ENCODE measurements at places on chromosomes 1 and 21.
A peak's percentile ranks its signal among the peaks of the same experiment; 100 is the strongest.

DNA sequence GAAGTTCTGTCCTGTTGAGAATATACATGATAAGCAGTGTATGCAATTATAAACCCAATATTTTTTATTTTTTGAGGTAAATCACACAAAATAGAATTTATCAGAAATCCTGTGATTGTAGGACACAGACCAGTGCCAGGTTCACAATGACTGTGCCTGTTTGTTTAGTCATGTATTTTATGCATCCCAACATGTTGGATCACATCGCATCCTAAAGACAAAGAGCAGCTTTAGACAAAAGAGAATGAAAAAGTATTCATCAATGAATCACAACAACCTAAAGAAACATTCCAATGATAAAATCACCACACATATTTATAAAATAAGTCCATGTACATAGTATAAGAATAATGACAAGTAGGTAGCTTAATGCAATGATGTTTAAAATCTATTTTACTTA lies 53.2 kb upstream of the LRRC8D start:
- no peak for DNase-seq

DNA sequence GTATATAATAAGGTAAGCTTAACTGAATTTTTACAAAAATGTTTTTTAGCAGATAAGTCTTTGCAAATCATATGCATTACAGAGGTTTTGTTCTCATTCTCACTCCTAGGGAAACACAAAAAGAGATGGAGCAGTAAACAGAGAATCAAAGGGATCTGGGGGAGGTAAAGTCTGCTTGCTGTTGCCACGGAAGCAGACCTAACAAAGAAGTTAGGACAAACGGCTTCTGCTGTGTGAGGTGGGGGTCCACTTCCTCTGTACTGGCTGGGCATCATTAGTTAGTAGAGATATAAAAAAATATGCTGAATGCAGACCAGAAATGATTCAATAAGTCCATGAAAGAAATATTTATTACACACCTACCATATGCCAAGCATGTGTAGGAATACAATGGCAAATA lies 34.2 kb downstream of the GJA5 start:
- no peak for DNase-seq

GRCh38 chr21:43653626-43654025 lies 5.7 kb downstream of the HSF2BP start:
- no peak for DNase-seq

DNA sequence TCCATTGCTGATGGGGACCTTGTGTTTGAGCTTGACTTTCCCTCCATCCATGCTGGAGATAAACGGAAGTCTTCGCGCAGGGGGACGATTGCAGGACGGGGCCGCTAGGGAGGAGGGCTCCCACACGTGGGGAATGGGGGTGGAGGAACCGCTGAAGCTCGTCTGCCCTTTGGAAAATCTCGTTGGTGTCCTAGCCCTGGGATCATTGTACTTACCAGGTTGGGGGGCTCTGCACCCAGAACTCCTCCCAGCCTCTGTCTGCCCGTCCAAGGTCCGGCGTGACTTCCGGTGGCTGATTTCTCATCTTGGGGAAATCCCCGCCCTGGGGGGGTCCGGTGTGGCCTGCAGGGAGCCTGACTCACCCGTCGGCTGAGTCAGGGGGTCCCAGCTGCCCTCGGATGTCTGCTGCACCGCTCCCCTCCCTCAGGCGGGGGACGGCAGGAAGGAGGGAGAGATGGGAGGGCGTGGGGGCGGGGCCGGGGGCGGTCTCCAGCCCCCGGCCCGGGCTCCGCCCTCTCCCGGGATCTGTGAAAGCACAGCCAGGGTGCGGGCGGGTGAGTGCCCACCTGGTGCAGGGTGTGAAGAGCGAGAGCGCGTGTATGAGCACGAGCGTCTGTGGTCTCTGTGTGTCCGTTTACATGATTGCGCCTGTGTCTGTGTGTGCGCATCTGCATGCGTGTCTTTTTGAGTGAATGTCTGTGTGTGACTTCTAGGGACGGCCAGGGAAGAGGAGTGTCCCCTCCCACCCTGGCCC lies 35.8 kb downstream of the PIK3CD start:
- DNase-seq = peak; percentile 32

GRCh38 chr1:25435397-25436108 lies 4.9 kb downstream of the MACO1 start:
- no peak for DNase-seq

DNA sequence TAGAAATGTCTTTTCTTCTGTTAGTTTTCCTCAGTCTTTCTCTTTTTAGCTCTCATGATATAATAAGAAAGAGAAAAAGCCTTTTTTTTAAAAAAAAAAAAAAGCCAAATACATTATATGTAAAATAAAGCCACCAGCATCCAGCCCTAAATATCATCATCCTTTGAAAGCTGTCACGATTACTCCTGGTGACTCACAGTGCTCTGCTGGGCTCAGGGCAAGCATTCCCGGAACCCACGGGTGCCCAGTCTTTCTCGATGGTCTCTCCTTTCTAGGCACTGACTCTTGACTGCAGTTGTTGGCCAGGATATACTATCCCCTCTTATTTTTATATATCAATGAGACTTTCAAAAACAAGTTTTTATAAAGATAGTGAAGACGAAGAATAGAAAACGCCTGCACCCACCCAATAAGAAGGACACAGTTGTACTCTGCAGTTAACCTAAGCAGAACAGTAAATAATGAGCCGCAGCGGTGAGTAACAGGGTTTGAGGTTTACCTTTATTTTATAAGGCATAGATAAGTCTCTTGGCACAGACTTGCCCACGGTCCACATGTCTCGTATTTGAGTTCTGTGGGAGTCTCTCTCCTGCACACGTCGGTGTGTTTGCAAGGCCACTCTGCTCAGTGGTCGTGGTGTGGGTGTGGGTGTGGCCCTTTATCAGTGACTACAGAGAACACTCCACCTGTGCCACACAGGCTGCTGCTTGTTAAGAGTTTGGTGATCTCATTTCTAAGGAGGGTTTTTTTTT lies 15.7 kb upstream of the MX2 start:
- DNase-seq = no peak

DNA sequence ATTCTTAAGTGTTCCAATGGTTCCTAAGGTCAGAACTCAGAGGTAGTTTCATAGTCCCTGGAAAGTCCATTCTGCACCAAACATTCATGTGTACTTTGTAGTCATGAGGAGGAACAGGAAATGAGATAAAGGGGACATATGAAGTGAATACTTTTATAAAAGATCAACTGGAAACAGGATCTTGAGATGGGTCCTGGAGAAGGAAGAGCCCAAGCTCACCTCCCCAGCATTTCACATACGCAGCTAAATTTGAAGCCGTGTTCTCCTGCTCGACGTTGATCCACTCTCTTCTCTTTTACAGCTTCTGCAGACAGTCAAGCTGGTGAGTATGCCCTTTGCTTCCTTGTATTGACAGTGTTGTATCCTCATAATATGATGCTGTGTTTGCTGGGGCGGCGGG lies 429 bp downstream of the FCGR2A start:
- DNase-seq = no peak

DNA sequence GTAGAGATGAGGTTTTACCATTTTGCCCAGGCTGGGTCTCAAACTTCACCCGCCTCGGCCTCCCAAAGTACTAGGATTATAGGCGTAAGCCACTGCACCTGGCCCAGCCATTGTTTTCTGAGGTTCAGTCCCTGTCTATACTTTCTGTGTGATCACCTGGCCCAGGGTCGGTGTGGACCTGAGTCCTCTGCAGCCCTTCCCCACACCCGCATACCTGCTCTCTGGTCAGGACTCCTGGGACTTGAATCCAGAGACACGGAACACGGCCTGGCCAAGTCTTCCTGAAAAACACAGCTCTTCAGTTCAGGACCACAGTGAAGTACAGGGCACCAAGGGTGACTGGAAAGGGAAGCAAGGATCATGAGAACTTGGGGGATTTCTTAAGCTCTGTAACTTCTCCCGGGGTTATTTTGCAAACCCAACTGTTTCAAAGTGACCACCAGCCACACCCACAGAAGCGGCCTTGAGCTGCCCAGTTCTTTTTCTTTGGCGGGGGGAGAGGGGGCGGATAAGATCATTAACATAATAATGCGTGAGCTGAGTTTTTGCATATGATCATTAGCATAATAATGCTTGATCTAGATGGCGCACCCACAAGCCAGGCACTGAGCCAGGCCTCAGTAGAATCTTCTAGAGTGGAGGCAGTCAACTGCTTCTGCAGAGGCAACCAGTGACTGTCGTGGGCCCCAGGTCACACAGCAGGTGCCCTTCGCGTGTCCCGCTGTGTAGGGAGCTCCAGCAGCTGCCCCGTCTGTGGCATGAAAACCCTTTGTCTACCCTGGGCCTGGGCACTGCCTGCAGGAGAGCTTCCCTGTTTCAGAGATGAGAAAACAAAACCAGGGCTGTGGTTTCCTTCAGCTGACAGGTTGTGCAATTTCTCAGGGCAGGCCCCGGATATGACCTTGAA lies 1.7 kb upstream of the NADK start:
- no peak for DNase-seq

- DNase-seq = no peak
Measured at GRCh38 chr1:179857009-179857408, 20.6 kb downstream of the TOR1AIP2 start.

GRCh38 chr21:32100423-32100822 lies 178.4 kb downstream of the MIS18A start:
- no peak for DNase-seq

DNA sequence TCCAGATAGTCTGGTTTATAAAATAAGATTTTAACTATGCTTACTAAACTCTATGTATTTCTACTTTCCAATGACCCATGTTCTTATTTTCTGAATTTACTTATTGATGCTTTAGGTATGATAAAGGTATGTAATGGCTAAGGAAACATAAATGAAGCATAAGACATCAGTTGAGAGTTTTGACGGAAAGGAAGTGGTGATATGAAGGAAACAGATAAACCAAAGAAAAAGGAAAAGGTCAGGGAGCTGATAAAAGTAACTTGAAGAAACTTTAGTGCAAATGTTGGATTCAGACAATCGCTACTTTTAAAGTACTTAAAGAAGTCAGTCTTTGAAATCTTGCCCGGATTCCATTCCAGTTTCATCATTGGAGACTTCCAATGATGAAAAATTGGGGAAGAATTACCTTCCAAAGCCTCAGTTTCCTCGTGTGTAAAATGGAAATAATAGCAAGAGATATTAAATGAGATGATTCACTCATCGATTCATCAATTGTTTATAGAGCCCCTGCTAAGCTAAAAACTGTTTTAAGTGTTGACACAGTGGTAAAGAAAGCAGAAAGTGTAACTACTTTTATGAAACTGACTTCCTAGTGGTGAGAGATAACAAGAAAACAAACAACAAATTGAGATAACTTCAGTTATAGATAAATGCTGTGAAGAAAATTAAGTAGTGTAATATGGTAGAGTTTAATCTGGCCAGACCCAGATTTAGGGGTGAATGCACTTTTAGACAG lies 10.6 kb downstream of the PTPRC start:
- DNase-seq = no peak

DNA sequence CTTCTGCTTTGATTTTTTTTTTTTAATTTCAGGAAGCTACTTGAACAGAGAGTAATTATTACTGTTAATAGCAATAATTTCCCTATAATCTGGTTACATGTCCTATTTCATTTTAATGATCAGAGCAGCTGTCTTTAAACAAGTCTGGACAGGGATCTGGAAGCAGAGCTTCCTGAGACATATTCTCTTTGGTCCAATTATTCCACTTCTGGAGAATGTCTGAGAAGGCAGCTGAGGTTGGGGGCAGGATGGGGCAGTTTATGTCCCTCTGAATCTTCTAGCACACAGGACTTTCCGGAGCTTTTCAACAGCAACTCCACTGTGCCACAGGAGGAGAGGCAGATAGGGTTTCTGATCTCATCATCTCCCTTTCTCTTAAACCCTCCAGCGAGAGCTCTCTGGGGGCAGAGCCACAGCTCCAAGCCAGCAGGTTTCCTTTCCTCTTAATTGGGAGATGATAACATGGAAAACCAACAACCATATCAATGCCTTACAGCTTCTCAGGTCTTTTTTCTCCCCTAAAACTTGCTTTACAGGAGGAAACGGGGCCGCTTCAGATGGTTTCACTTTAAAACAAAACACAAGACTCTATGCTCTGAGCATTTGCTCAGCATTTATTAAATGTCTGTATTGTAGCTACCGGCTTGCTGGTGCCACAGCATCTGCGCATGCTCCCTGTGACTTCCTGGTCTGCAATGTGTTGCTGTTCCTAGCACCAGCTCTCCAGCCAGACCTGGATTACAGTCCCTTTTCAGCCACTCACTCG lies 425.7 kb upstream of the USP24 start:
- DNase-seq = no peak

GRCh38 chr21:44930543-44930981 lies 9.3 kb upstream of the SLX9 start:
- no peak for DNase-seq

DNA sequence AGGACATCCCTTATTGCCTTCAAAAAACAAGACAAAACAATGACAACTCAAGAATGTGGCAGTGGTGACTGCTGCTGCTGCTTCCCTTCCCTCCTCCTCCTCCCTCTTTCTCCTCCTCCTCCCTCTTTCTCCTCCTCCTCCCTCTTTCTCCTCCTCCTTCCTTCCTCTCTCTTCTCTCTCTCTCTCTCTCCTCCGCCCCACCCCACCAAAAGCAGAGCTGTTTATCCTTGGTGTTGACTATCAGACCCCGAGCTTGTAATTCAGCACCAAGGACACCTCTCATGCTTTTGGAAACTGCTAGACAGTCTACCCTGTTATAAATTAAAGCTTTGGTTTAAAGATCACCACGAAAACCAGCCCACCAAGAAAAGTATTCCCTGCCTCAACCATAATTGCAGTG lies 72.4 kb upstream of the IFNAR2 start:
- DNase-seq = no peak

DNA sequence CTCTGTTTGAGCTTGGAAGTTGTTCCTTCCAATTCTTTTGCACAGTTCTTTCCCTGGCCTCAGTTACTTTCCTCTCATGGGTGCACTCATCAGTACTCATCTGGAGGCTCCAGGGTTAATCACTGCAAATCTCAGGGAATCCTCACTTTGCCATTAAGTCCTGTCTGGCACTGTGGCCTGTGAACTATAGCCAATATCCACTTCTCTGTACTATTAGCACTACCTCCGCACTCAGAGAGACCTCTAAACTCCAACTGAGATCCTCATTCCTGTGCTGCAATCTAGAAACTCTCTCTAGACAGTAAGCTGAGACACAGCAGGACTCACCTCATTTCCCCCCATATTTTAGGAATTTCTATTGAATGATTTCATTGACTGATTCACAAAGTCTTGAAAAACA lies 311.3 kb downstream of the NCAM2 start:
- no peak for DNase-seq

GRCh38 chr1:246768403-246769020 lies 44.3 kb downstream of the SCCPDH start:
- no peak for DNase-seq

DNA sequence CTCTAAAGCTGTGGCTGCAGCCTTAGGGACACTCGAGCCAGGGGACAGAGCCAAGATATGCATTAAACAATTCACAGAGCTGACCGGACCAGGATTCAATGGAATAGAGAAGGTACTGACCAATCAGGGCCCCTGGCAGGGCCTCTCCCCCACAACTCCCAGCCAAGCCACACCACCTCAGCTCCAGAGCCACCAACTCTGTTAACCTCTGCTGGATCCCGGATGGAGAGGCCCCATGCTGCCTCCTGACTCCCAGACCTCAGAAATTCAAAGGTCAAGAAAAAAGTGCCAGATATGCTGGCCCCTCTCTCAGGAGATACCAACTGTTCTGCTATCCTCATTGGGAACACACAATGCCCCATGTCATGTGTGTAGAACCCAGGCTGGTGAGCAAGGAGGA lies 62.1 kb downstream of the CD46 start:
- DNase-seq = no peak

- no peak for DNase-seq
Measured at GRCh38 chr1:12143631-12144155, 23.1 kb upstream of the TNFRSF1B start.
